ENCODE measurements at places on chromosomes 16 and 17. TPM values are rescaled to one million over a fixed set of nuclear protein-coding genes. Genes with fewer than 3 reads are reported as not detected.
A peak's percentile ranks its signal among the peaks of the same experiment; 100 is the strongest.

DNA sequence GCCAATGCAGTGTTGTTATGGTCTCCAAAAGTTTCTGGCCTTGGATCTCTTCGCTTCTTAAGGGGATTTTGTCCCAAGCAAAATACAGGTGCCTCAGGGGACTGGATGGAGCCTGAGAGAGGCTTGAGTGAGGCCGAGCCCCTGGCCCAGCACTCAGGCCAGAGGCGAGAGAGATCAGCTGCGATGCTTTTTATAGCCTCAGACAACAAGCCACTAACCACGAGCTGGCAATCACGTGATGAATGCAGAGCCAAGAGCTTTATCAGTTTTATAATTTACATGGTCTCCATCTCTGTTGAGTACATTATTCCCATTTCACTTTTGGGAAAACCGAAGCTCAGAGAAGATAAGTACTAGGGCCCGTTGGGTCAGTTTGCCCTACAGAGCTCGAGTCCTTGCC, 360.0 kb upstream of the CDH5 start:
- H3K36me3 ChIP-seq, result no peaks in the 10 kb centered on the region
- no peak overlapping the region for H3K4me3 ChIP-seq
- no peak overlapping the region for H3K27ac ChIP-seq
- no peak for DNase-seq
- no peaks in the 10 kb centered on the region for H3K4me1 ChIP-seq

Gene MEFV
- total RNA-seq, result 0.25 TPM

DNA sequence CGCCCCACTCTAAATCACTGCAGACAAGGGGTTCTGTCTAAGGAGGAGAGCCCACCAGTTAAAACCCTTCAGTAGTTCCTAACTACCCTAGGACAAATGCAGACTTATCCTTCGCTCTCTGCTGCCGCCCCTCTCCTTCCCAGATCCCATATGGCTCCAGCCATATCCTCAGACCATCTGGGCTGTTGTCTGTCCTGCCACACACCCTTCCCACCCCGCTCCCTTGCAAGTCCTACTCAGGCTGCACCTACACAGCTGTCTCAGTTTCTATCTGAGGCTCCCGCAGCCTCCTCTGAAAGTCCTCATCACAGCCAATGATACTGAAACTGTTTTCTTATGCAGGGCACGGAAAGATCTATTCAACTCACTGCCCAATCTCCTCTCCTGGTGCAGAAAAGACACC, 720 bp upstream of the BCKDK start:
- no peak for DNase-seq
- H3K27me3 ChIP-seq, result no peaks in the 10 kb centered on the region
- peaks cover 18% of the 10 kb centered on the region for H3K4me1 ChIP-seq
- H3K4me3 ChIP-seq, result no peak overlapping the region
- H3K36me3 ChIP-seq, result peaks cover 26% of the 10 kb centered on the region

GRCh38 chr16:72937916-72938794, 109.8 kb downstream of the ZFHX3 start:
- no peak overlapping the region for H3K4me3 ChIP-seq
- DNase-seq, result no peak
- no peaks in the 10 kb centered on the region for H3K36me3 ChIP-seq
- H3K27ac ChIP-seq, result no peak overlapping the region

Gene TP53TG3
- total RNA-seq, result not detected

Gene CIITA
- total RNA-seq, result 738 TPM

DNA sequence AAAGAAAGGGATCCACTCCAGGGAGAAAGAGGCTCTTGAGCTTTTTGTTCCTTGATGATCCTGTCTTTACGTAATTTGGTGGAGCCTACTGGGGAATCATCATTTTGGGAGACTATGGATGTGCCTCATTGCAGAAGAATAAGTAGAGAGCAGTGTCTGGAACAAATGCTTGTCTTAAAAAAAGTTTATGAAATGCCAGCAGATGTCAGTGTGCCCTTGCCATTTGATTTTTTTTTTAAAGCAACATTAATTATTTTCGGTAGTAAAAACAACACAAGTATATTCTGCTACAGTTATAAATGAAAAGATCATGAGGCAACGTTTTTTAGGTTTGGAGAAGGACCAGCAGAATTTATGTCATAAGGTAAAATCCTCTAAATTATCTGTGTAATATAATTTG, 934.8 kb upstream of the EEF2KMT start:
- H3K27ac ChIP-seq, result no peak overlapping the region
- no peaks in the 10 kb centered on the region for H3K27me3 ChIP-seq
- no peak overlapping the region for H3K4me3 ChIP-seq
- no peaks in the 10 kb centered on the region for H3K36me3 ChIP-seq
- DNase-seq, result no peak

Gene CFAP97D1
- not detected for total RNA-seq

GRCh38 chr17:19237389-19238166, 412 bp downstream of the EPN2 start:
- H3K36me3 ChIP-seq, result no peaks in the 10 kb centered on the region
- DNase-seq, result peak; percentile 75
- H3K27ac ChIP-seq, result no peak overlapping the region
- peak overlapping the region; percentile 93 for H3K4me3 ChIP-seq
- H3K4me1 ChIP-seq, result peaks cover 5% of the 10 kb centered on the region

DNA sequence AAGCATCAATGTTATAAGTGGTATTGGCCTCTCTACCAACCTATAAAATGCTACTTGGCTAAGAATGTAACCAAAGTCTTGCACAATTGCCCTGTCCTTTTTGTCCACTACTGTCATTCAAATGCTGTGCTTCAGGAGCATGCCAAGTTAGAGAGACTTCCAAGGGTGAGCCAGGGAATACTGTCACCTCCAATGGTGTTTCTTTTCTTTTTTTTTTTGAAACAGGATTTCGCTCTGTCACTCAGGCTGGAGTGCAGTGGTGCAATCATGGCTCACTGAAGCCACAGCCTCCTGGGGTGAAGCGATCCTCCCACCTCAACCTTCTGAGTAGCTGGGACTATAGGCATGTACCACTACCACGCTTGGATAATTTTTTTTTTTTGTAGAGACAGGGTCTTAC, 43.7 kb upstream of the ERN1 start:
- H3K27me3 ChIP-seq, result no peaks in the 10 kb centered on the region
- DNase-seq, result no peak
- peaks cover 17% of the 10 kb centered on the region for H3K36me3 ChIP-seq
- H3K4me1 ChIP-seq, result no peaks in the 10 kb centered on the region

DNA sequence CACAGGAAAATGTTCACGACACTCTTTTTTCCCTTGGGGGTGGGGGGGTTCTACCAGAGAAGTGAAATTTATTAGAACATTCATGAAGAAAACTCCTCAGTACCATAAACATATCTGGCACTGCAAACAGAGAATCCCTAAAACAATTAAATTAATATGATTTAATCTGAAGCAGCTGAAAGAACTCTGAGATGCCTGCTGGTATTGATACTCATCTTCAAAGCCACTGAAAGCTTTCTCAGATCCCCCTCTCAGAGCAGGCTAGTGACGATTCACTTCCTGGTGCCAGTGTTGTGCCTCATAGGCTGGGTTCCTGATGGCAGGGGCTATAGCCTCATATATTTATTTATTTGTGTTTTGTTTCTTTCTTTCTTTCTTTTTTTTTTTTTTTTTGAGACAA, 52.7 kb downstream of the MYH10 start:
- H3K27ac ChIP-seq, result no peak overlapping the region
- H3K27me3 ChIP-seq, result no peaks in the 10 kb centered on the region
- no peaks in the 10 kb centered on the region for H3K36me3 ChIP-seq
- no peaks in the 10 kb centered on the region for H3K4me1 ChIP-seq
- H3K4me3 ChIP-seq, result no peak overlapping the region

DNA sequence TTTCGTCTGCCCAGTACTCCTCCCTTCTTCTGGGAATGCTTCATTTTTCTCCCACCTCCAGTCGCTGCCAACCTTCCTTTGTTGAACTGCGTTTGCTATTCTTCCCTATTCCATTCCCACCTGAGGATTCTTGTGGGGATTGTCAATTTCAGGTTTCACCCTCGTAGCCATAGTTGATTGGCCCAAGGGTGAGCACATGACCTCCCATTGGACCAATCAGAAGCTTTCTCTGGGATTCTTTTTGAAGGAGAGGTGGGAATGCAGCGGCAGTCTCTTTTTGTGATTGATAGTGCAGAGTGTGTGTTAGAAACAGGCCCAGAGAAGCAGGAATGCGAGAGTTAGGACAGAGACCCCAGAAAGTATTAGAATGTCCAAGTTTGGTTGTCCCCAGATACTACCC, 49.1 kb upstream of the GPRC5B start:
- H3K4me1 ChIP-seq, result no peaks in the 10 kb centered on the region
- H3K27me3 ChIP-seq, result no peaks in the 10 kb centered on the region
- H3K36me3 ChIP-seq, result no peaks in the 10 kb centered on the region
- H3K4me3 ChIP-seq, result no peak overlapping the region
- no peak overlapping the region for H3K27ac ChIP-seq

- H3K27me3 ChIP-seq, result no peaks in the 10 kb centered on the region
- peak; percentile 33 for DNase-seq
- peak overlapping the region; percentile 46 for H3K4me3 ChIP-seq
- H3K27ac ChIP-seq, result peak overlapping the region; percentile 87
- H3K36me3 ChIP-seq, result no peaks in the 10 kb centered on the region
- H3K4me1 ChIP-seq, result peaks cover 92% of the 10 kb centered on the region
Observed at GRCh38 chr17:73592501-73592961, 51.7 kb downstream of the SDK2 start.
